Fibroblast of lung (primary cell): ENCODE measurements at places on chromosomes 5 and 9.

DNA sequence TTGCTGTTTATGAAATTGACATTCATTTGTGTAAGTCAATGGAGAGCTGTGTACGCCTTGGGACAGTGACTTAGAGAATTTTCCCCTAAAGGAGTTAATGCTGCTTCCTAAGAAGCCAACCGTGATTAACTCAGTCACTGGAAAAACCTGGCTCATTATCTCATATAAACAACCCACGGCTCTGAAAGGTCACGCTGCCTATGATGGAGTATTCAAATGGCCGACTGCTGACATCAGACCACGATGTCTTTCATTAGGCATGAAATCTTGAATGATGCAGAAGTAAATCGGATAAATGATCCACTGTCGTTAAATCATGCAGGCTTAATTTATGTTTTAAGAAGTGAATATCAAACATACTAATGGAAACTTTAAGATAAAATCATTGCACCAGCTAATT, 603.7 kb downstream of the RAB3C start:
- DNase-seq, result no peak

GRCh38 chr9:87659534-87660419, 66.1 kb upstream of the CTSL start:
- DNase-seq, result no peak

GRCh38 chr5:62902126-62902525, 323.5 kb downstream of the LRRC70 start:
- DNase-seq, result no peak

DNA sequence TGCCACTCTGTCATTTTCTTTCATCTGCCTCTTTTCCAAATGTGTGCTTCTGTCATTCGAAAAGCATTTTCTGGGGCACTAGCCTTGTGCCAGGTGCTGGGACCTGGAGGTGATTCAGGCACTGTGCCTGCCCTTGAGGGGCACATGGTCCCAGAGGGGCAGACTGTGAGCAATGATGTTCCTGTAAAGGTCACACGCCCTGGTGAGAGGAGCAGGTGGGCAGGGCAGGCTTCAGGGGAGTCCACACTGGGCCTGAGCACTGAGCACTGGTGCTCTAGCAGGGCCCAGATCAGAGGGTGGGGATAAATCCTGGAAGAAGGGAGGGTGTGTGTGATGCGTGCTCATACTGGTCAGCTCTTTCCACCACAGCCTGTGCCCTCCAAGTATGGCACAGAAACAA, 77.8 kb downstream of the COL15A1 start:
- DNase-seq, result no peak

DNA sequence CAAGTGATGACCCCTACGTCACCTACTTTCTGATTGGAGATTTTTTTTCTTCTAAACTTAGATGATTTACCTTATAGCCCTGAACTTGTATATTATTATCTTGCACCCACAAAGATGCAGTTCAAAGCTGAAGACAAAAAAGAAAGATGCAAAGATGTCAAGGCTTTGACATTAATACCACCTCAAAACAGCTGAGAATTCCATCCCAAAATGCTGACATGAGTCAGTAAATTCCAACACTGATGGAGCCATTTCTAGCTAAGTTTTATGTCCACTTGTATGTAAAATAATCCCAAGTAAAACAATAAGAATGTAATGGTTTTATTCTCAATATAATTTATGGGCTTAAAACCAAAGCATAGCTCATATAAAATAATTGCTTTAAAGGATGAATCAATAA, 91.5 kb upstream of the CDH9 start:
- no peak for DNase-seq

- peak; percentile 20 for DNase-seq
Observed at GRCh38 chr9:134666831-134667230, 25.2 kb downstream of the COL5A1 start.
